H4 (cell line): ENCODE measurements at places on chromosomes 3 and 15. TPM values are rescaled to one million over a fixed set of nuclear protein-coding genes. Genes with fewer than 3 reads are reported as not detected.

DNA sequence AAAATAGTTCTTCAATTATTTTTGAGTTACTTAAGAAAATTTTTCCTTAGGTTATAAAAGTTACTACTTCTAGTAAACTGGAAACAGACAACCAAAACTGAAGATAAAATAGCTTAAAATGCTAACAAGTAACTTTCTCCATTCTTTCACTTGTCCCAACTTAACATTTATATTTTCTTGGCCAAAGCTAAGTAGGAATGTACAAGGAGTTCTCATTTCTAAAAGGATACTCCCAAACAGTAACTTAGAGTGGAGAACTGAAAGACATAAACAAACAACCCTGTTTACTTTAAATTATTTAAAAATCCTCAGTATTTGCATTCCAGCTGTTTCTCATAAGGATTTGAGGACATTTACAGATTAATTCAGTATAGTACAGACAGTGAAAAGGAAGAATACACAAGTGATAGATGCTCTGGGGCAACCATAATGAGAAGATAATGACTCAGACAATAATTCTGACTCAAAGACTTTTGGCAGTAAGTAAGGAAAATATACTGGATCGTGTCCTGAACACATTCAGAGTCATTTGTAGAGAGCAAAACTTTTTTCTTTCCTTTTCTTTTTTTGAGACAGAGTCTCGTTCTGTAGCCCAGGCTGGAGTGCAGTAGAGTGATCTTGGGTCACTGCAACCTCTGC is 29.2 kb upstream of the ANXA2 start:
- DNase-seq = no peak

The HRG gene
- total RNA-seq = not detected in 2 replicates

The AQR gene
- total RNA-seq = 13.9 and 25.4 TPM in 2 replicates

DNA sequence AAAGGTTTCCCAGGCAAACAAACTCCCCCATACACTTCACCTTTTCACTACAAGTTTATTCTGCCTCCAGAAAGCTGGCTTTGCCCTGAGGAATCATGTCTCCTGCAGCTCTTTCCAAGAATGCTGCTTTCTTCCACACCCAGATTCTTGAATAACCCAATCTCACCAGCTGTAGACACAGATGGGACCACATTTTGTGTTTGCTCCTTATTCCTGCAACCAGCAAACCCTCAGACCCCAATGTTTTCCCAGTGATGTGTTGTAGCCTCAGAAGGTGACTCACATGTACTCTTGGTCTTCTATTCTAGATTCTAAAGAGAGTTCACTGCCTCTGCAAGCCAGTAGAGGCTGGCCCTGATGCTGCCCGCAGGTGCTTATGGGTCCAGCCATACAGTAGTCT is 23.6 kb upstream of the TRIM59 start:
- no peak for DNase-seq

DNA sequence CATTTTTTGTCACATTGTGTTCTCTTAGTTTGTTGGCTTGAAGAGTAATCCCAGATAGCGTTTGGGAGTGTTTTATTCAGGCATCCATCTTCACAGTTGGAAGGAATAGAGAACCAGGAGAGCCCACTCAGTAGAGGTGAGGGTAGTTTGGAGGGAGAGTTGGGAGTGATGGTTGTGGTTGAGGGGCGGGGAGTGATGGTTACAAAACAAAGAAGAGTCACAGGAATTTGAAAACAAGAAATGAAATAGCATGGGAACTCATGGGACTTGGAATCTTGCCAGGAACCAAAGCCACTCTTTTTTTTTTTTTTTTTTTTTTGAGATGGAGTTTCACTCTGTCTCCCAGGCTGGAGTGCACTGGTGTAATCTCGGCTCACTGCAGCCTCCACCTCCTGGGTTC is 36.3 kb downstream of the DUT start:
- no peak for DNase-seq

DNA sequence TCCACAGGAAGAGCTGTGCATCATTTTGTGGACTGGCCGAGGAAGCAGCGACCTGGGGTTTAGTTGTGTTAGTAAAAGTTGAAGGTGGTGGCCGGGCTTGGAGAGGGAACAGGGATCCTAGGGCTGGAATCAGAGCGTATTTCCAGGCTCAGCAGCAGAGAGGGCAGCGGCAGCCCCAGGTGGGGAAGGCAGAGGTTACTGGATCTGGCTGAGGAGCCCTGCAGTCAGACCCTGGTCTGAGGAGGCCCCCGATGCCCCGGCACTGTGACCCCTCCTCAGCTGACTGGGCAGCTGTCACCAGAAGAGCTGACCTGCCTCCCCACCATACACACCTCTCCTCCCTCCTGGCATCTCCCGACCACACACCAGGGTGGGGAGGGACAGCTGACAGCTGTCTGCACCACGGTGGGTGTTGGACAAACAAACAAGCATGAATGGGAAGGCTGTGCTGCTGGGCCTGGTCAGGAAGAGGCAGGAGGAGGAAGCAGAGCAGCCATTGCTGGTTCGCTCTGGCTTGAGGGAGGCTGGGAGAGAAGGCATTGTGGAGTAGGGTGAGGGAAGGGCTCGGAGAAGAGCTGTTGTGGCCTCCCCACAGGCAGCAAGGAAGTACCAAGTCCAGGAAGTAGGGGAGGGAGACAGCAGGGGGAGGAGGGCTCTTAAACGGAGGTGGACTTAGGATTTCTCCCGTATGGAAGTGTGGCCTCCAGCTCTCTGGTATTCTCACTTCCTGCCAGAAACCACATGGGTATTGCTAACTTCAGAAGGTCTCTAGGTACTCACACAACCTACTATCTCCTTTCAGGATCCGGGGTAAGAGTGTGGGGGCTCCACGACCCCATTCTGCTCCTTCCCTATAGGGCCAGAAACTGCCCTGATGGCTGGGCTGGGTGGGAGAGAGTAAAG is 49.5 kb upstream of the HACD2 start:
- DNase-seq = peak; percentile 43
